ENCODE measurements at places on chromosomes 2 and 18. TPM values are rescaled to one million over a fixed set of nuclear protein-coding genes. Genes with fewer than 3 reads are reported as not detected.

DNA sequence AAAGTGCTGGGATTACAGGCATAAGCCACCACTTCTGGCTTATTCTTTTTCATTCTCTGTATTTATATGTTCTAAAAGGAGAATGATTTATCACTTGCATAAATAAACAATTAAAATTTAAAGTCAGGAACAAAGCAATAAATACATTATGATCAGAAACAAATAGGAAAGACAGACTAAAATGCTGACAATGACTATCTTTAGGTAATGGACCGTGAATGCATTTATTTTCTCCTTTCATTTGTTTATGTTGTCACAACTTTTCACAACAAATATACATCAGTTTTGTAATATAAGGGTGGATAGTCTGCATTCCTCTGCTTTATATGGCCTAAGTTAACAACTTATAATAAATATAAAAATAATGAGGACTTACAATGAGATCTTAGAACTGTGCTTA lies 199.2 kb upstream of the EPHA4 start:
- DNase-seq, result no peak

- DNase-seq, result no peak
Observed at GRCh38 chr2:66438891-66439811, 4.2 kb downstream of the MEIS1 start.

Gene C2orf81
- 2.4 TPM for polyA plus RNA-seq

DNA sequence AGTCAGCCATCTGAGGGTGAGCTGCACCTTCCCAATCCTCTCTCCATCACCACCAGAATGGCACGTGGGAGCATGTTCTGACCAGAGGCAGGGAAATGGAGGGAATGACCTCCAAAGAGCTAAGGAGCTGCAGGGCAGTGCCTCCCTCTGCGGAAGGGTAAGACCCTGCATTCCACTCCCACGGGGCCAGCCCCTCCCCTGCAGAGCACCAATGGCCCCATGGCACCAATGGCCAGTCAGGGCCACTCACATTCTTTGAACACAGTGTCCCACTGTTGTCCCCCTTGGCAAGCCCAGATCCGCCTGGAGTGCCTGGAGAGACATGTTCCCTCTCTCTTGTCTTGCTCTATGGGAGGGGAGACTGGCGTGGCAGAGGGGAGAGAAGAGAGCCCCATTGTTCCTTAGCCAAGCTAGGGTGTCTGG lies 164.4 kb downstream of the TNS1 start:
- no peak for DNase-seq

GRCh38 chr2:120559401-120559800 lies 176.3 kb upstream of the GLI2 start:
- DNase-seq, result no peak

DNA sequence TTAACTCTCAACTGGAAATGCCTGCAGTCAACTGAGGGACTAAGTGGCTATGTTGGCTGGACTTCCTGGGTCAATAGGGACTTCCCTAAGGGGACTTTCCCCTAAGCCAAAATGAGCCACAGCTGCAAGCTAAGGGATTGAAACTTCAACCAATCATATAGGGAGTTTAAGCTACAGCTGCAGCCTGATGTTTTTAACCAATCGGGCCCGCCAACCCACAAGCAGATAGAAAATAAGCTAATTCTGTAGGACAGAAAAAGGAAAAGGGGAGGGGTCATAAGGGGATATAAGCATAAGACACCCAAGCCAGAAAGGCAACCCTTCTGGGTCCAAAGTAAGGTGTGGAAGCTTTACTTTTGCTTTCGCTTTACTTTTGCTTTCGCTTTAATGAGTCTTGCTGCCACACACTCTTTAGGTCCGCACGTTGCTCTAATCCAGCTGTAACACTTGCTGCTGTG lies 927.5 kb downstream of the ERBB4 start:
- DNase-seq, result peak; percentile 0

DNA sequence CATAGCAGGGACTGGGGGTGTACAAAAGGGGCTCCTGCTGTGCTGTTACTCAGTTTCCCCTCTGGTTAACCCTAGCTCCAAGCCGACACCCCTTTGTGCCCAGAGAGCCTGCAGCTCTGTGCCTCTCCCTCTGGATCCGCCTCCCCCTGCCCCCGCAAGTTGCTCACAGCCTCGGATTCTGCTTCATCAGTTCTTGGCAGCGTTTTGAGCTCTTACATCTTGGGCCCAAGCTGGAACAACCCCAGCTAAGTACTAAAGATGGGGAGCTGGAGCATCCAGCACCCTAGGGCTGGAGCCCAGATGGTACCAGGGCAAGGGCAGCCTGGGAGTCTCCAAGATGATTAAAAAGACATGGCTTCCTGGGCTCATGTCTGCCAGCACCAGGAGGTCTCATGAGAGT lies 40.7 kb downstream of the POMC start:
- no peak for DNase-seq

Gene FAM237A
- not detected for polyA plus RNA-seq

GRCh38 chr2:105451571-105452166 lies 52.8 kb upstream of the FHL2 start:
- no peak for DNase-seq

GRCh38 chr2:100038011-100038410 lies 104.4 kb downstream of the AFF3 start:
- no peak for DNase-seq

GRCh38 chr2:133194362-133194655 lies 374.0 kb downstream of the NCKAP5 start:
- DNase-seq, result no peak
